ENCODE measurements at places on chromosomes 16 and 17.

DNA sequence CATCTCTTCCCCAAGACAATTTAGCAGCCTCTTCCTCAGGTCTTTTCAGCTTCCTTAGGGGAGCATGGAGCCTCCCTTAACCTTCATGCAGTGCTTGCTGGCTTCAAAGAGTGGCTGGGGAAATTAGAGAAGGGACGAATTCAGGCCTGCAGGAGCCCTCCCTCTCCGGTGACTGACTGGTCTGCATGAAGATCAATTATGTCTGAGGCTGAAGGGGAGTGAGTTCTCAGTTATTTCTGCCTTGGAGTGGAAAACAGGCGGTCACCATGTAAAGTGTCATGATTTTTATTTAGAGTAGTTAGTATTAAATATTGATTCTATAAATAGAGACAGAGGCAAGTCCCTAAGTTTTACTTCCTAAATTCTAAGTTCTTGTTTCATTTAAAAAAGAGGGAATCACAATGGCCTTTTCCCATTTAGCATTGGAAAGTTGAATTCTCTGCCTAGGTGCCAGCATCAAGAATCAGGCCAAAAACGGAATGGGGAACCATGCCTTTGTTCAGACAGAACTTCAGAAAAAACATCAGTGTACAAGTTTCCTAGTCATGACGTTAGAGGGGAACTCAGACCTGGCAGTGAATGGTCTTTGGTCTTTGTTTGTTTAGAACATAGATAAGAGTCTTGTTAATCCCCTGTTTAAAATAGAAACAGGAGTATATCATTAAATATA is 4.4 kb downstream of the GABARAPL2 start:
- DNase-seq: no peak

GRCh38 chr16:4392382-4393239 is 21.0 kb downstream of the VASN start:
- DNase-seq: peak; percentile 62

DNA sequence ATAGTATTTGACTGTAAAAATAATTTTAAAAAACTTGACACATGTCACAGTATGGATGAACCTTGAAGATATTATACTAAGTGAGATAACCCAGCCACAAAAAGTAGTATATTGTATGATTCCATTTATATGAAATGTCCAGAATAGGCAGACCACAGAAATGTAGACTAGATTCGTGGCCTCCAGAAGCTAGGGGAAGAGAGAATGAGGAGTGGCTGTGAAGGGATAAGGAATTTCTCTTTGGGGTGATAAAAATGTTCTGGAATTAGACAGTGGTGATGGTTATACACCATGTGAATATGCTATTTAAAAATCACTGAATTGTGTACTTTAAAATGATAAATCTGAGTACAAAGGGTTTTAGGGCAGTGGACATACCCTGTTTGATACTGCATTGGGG is 253.1 kb upstream of the DYNLRB2 start:
- no peak for DNase-seq

DNA sequence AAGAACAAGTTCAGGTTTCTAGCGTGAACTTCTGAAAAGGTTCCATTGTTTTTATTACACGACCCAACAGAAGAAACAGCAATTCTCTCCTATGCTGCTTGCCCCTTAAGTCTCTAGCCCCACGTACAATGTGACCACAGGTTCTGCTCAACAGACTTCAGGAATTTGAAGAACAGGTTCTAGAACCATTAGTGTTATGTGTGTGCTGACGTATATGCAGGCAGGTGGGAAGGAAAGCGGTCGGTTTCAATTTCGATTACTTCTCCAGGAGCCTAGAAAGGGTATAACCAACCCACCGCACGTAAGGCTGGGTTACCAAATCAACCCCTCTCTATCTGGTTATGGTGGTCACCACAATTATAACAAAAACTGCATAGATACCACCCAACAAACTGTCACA is 39.4 kb downstream of the XPO6 start:
- no peak for DNase-seq

DNA sequence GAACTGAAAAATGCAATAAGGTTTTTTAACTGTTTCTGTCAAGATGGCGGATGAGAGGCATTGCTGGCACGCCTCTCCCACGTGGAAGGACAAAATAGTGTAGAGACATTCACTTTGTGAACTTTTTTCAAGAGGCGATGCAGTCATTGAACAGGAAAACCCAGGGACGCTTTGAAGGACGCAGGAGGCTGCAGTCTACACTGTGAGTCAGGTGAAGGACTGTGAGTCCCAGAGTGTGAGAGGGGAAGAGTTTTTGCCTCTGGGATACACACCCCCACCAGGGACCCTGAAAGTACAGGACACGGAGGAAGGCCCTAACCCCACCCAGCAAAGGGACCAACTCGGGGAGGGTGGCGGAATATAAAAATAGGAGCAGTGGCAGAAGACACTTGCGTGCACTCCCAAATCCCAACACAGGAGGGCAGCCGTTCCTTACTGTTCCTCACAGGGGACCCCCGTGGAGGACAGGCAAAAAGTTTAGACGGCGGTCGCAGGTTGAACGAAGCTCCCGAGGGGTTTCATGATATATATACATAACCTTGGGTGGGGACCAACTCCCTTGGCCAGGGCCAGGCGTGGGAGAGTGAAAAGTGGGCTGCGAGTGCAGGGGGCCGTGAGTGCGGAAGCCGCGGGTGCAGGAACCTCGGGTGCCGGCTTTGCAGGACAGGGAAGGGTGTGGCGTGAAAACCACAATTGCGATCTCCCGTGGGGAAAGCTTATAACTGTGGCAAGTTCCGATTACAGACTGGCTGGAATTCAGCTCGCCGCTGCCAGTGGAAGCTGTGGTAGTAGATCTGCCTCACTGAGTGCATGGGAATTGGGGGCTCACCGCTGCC is 82.0 kb upstream of the ALOX12 start:
- peak; percentile 15 for DNase-seq

All from bronchial epithelial cell (primary cell).